ENCODE measurements at places on chromosomes 6 and 20.

DNA sequence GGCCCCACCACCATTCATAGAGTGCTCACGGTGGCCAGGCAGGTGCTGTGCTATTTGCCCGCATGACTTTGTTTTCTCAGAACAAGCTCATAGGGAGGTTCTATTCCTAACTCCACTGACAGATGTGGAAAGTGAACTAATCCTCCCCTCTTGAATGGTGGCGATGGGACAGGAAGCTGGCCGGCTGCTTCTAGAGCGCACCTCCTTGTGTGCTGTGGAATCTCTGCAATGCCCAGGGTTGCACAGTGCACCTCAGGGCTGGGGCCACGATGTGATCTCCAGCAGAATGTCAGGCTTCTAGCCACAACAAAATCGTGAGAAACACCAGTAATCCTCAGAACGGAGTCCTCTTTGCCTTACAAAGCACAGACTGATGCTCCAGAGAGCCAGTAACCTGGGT lies 53.8 kb upstream of the SLC22A23 start:
- DNase-seq: no peak

DNA sequence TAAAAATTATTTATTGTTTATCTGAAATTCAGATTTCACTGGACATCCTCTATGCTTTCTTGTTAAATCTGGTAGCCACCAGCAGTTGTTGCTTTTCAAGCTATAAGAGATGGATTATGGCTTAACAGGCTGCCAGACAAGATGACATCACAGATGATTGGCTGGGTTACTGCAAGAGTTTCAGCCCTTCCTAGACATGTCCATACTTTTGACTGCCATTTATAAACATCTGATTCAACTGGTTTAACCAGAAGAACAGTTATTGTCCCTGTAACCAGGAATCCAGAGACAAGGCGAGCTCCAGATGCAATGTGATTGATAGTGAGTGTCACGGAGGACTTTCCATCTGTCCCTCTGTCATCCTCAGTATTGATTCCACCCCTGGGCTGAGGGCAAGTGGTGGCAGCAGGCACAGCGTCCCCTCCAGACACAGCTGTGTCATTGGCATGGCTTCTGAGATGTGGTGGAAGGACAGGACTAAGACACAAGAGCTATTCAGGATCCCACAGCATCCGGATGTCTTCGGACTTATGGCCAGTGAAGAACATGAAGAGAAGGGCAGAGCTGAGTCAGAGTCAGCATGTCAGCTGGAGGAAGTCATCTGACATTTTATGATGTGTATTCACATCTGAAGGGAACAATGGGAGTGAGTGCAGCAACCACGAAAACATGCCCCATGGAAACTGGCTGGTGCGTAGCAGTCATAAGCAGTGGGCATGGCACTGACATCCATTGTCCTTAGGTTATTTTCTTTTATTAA lies 284.5 kb upstream of the CDYL start:
- no peak for DNase-seq

GRCh38 chr6:137749696-137750211 lies 117.3 kb upstream of the TNFAIP3 start:
- DNase-seq: no peak

DNA sequence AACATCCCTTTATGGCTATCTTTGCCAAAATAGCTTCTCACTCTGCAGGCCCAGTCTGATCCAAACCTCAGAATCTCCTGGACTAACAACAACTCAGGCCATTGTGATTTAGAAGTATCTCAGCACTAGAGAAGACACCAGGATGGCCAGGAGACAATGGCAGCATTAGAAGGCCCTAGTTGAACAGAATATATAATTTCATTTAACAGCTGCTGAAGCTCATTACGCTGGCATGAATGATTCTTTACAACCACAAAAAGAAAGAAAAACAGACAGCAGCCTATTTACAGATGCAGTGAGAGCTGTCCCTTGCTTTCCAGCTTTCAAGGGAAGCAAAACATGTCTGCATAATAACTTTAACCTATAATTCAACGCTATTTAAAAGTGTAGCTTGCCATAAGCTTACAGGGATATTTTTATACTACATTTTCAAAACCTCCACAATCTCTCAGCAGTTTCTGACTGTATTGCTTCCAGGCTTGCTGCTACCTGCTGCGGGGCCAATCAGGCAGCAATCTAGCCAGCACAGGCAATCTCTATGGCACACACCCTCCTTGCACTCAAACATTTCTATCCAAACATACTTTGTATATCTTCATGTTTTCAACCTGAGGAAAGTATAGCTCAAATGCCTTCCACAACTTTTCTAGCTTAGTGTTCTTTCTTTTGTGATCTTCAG lies 107.3 kb downstream of the OGFRL1 start:
- DNase-seq: no peak

GRCh38 chr20:47099825-47100441 lies 205.3 kb downstream of the EYA2 start:
- DNase-seq: no peak

- no peak for DNase-seq
These were observed 615.7 kb upstream of the CITED2 start for GRCh38 chr6:139990026-139990686.

DNA sequence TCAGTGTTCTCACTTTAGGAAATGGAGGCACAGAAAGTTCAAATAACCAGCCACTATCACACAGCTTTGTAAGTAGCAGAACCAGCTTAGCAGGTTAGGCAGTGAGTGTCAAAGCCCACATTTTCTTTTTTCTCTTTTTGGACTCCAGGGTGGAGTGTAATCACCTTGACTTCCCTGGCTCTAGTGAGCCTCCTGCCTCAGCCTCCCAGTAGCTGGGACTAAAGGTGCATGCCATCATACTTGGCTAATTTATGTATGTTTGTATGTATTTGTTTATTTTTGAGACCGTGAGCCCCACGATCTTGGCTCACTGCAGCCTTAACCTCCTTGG lies 7.8 kb upstream of the NCOA3 start:
- DNase-seq: no peak

DNA sequence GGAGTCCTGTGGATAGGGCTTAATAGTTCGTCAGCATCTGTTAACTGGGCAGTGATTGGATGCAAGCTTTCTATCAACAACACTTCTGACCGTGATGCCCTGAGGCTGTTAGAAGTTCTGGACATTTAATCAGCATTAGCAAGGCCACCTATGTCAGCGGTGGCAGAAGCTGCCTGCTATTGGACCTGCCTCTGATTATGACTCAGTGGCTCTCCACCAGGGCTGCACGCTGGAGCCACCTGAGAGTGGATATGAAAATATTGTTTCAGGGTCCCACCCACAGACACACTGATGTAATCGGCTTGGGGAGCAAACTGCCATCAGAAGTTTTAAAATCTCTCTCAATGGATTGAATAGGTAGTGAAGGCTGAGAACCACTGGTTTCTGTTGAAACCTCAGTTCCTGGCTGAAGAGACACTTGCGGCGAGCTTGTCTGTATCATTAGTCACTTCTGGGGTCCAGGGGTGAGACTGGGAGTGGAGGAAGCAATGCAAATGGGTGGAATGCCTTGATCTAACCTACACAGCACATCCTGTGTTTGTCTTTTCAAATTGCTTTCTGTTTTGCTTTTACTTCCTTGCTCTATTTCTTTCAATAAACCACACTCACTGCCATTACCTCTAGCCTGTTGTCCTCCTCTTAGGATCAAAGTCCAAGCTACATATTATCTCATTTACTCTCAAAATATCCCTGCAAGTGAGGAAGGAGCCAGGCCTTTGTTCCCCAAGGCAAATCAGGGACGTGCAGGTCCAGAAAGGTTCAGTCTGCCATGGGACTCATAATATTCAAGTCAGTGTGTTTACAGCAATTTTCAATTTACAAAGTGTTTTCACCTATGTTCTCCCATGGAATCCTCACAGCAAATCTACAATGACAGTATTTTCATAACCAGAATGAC lies 4.2 kb downstream of the CLIC5 start:
- no peak for DNase-seq

DNA sequence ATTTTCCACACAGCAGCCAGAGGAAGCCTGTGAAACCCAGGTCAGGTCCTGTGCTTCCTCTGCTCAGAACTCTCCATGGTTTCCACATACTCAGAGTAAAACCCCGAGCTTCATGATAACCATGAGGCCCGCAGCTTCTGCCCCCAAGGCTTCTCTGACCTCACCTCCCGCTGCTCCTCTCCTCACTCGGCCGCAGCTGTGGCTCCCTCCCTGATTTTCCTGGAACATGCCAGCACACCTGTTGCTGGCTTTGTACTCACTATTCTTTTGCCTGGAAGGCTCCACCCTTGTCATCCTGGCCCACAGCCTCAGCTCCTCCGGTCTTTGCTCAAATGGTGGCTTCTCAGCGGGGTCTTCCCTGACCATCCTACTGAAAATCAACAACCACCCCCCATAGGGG lies 341.7 kb downstream of the PREX1 start:
- no peak for DNase-seq

- DNase-seq: no peak
These were observed 3.4 kb downstream of the SNX5 start for GRCh38 chr20:17965042-17965697.

- no peak for DNase-seq
These were observed 30.2 kb downstream of the CHD6 start for GRCh38 chr20:41587956-41588355.

DNA sequence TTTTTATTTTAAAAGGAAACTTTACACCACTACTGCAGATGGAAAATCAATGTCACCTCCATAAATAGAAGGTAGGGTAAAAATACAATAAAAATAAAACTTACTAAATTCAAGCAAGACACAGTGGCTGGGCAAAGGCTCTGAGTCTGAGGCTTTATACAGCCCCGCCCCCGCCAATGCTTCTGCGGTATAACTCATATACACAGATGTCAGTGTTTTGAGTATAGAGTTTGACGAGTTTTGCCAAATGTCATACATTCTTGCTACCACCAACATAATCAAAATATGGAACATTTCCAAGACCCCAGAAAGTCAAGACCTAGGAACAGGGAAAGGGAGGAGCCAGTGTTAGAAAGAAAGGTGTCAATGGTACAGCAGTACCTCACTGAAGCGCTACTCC lies 12.8 kb downstream of the NFATC2 start:
- no peak for DNase-seq

DNA sequence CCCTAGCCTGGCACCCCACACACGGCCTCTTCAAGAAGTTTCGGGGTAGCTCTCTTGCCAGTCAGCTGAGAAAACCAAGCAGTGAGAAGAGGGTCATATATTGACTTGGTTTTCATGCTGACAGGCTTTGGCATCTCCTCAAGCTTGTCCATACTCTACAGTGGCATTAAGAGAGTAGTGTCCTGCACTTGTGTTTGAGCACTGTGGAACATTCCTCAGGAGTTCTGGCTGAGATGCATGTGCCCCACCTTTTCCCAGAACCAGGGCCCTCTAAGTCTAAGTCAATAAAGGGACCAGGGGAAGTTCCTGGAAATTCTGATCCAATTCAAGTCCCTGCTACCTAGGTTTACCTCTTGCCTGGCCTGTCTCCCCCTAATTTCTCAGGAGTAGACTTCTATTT lies 544.1 kb upstream of the FLRT3 start:
- DNase-seq: no peak

GRCh38 chr20:50129662-50130355 lies 16.9 kb upstream of the UBE2V1 start:
- peak; percentile 91 for DNase-seq

GRCh38 chr6:35489995-35490791 lies 6.7 kb downstream of the TEAD3 start:
- DNase-seq: no peak

DNA sequence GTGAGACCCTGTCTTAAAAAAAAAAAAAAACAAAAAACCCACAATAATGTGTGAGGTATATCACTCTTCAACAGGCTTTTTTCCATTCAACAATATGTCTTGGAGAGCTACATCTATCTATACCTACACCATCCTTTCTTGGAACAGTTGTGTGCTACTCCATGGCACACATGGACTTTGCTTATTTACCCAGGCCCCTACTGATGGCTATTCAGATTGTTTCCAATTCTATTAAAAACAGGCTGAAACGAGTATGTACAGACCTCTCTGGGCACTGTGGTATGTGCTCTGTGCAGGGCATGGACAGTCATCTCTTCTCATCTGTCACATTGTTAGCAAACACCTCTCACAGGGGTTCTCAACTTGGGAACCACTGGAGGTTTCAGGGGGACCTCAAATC lies 28.1 kb downstream of the MRPL14 start:
- no peak for DNase-seq

DNA sequence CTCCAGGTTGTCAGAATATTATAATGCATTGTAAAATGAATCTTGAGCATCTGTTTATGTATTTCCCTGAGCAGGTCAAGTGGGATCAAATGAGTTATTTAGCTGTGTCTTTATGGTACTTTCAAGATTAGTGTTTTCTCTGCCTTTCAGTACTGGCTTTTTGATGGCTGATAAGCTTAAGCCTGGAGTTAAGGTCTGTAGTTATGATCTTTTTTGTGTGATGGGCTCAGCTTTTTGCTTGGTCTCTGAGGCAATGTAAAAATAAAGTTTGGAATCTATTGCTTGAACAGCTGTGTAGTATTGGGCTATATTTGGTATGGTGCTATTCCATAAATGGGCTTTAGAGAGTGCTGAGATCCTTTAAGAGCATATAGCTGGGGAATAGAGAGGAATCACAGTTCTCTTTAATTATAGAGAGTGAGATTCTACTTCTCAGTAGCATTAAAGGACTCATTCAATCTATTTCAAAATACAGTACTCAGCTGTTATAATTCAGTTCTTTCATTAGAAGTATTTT lies 40.7 kb downstream of the ZNF451 start:
- DNase-seq: no peak

- DNase-seq: no peak
These were observed 46.2 kb upstream of the RFPL4B start for GRCh38 chr6:112300896-112301295.

DNA sequence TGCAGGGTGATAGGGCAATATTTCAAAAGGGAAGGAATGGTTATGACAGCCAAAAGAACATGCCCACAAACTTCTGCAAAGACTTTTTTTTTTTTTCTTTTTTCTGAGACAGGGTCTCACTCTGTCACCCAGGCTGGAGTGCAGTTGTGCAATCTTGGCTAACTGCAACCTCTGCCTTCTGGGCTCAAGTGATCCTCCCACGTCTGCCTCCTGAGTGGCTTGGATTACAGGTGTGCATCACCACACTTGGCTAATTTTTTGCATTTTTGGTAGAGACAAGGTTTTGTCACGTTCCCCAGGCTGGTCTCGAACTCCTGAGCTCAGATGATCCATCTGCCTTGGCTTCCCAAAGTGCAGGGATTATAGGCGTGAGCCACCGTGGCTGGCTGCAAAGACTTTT lies 117.6 kb upstream of the ADGRF1 start:
- DNase-seq: no peak

GRCh38 chr6:148629592-148630465 lies 117.0 kb upstream of the UST start:
- no peak for DNase-seq

- no peak for DNase-seq
These were observed 63.3 kb downstream of the PSMB1 start for GRCh38 chr6:170489836-170490235.

DNA sequence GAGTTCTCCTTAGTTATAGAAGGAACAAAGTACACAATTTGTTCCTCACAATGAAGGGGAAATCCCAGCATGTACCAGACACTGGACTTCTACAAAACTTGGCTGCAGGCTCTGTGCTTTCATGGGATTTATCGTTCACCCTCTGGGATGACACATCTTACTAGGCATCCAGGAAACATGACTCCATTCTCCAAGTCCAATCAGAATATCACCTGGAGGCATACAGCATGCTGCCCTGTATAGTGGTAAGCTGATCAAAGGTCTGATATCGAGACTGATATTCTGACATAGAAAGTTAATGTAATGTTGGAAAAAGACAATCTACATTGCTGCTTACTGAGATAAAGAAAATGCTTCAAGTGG lies 6.7 kb downstream of the RWDD2A start:
- peak; percentile 31 for DNase-seq

- DNase-seq: no peak
These were observed 36.9 kb downstream of the STK38 start for GRCh38 chr6:36510365-36510764.
